Caki2 (cell line): ENCODE measurements at places on chromosomes 6 and 20. TPM values are rescaled to one million over a fixed set of nuclear protein-coding genes. Genes with fewer than 3 reads are reported as not detected.

Gene ZSCAN23
- 1.2 and 13.7 TPM in 2 replicates for total RNA-seq

Gene EPPIN
- not detected in 2 replicates for total RNA-seq

Gene ECHDC1
- total RNA-seq, result 12.9 and 20.0 TPM in 2 replicates

Gene CDKN1A
- 217 and 218 TPM in 2 replicates for total RNA-seq

Gene PSORS1C2
- total RNA-seq, result not detected in 2 replicates

Gene GCNT2
- total RNA-seq, result 43.9 and 54.9 TPM in 2 replicates

Gene HRH3
- total RNA-seq, result not detected in 2 replicates

Gene MYLK4
- total RNA-seq, result 0.57 and 1.2 TPM in 2 replicates

Gene OTOR
- not detected in 2 replicates for total RNA-seq

Gene FUT9
- 1.6 and 2.1 TPM in 2 replicates for total RNA-seq

Gene SYCP2L
- total RNA-seq, result 0.37 TPM in 1 of 2 replicates, not detected in the other

Gene RGS17
- total RNA-seq, result 9.3 and 14.4 TPM in 2 replicates

Gene CYP24A1
- total RNA-seq, result 154 and 180 TPM in 2 replicates

Gene BTNL2
- not detected in 2 replicates for total RNA-seq

Gene PSMF1
- 58.2 and 79.3 TPM in 2 replicates for total RNA-seq

Gene SLC25A27
- total RNA-seq, result 4.6 and 7.6 TPM in 2 replicates

Gene FAM209A
- not detected in 2 replicates for total RNA-seq

Gene ENPP4
- total RNA-seq, result 2.3 TPM in 2 replicates

Gene TMEM151B
- total RNA-seq, result not detected in 2 replicates

Gene ANGPT4
- 0.09 TPM in 1 of 2 replicates, not detected in the other for total RNA-seq

Gene CNR1
- 1.5 and 2.0 TPM in 2 replicates for total RNA-seq

Gene RRP36
- 79.1 and 98.6 TPM in 2 replicates for total RNA-seq

Gene MLN
- not detected in 2 replicates for total RNA-seq

Gene LRRN4
- total RNA-seq, result 21.3 and 25.6 TPM in 2 replicates

Gene ZNF292
- 9.6 and 10.7 TPM in 2 replicates for total RNA-seq

Gene MCHR2
- not detected in 2 replicates for total RNA-seq

Gene GNL1
- total RNA-seq, result 23.5 and 36.9 TPM in 2 replicates

Gene COL9A3
- total RNA-seq, result not detected in 2 replicates

Gene RBM24
- total RNA-seq, result 2.4 and 4.7 TPM in 2 replicates
